Stimulated activated CD8-positive, alpha-beta memory T cell treated with anti-CD3 and anti-CD28 coated beads, Interleukin-4, amount 100 ng/mL, for 24 hours (primary cell): ENCODE measurements at places on chromosomes 3 and 15.

DNA sequence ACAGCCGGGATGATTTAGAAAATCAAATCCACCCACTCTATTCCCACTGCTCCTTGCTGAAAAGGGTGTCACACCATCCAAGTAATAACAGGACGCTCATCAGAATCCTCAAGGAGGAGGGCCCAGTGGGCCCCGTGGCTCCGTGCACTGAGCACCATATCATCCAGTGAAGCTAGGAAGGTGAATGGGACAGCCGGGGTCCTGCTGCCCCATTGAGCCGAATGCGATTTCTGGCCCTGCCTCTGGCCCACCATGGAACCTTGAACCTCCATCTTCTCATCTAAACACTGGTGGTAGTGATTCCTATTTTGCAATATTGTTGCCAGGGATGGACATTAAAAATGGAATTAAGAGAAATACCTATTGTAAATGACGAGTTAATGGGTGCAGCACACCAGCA lies 99.1 kb upstream of the SLC6A11 start:
- DNase-seq, result no peak

DNA sequence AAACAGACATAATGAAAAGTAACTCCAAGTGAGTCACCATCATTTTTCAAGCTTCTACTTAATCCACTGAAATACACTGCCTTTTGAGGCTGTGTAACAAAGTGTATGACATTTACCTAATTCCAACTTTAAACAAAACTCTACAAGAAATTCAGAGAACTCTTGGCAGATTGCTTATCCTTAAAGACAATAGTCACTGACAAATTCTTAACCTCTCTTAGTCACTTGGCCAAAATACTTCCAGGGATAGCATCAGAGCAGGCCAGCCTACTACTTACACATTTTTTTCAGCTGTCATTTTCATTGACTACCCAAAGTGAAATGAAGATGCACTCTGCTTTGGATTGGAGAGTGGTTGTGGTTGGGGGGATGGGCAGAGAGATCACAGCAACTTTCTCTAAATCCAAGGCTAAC lies 3.6 kb downstream of the WWTR1 start:
- DNase-seq, result no peak

GRCh38 chr3:6697722-6698121 lies 163.2 kb upstream of the GRM7 start:
- DNase-seq, result no peak

DNA sequence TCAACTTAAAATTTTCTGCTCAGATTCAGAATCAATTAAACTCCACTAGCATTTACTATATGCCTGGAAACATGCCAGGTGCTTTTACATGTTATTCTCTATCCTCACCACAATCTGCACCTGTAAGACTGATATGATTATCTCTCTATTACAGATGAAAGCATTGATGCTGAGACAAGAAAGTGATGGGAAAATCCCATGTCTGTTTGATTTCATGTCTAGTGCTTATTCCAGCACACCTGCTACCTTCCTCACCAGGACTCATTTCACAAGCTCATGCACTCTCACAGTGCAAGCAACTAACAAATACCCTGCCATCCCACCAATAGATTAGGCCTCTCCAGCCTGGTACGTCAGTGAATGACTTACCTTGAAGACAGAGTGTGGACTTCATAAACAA lies 25.0 kb upstream of the BCL6 start:
- DNase-seq, result no peak

GRCh38 chr15:47993051-47993450 lies 127.7 kb upstream of the SLC24A5 start:
- no peak for DNase-seq

- no peak for DNase-seq
These were observed 31.4 kb downstream of the STARD5 start for GRCh38 chr15:81292523-81293001.

GRCh38 chr15:27638958-27639357 lies 460.2 kb downstream of the OCA2 start:
- no peak for DNase-seq

DNA sequence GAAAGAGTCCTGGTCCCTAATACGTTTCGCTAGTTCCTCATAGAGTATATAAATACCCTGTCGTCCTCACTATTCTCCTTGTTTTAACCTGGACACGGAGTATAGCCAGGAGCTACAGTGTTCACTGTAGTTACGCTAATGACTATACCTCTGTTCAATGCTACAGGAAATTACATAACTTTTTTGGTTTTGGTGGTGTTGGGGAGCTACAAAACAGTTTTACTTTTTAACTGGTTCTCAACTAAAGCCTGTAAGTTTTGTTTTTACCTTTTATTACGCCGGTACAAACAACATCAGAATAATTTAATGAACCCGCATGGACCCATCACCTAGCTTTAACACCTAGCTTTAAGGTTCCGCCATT lies 1.5 kb downstream of the LMLN start:
- no peak for DNase-seq

DNA sequence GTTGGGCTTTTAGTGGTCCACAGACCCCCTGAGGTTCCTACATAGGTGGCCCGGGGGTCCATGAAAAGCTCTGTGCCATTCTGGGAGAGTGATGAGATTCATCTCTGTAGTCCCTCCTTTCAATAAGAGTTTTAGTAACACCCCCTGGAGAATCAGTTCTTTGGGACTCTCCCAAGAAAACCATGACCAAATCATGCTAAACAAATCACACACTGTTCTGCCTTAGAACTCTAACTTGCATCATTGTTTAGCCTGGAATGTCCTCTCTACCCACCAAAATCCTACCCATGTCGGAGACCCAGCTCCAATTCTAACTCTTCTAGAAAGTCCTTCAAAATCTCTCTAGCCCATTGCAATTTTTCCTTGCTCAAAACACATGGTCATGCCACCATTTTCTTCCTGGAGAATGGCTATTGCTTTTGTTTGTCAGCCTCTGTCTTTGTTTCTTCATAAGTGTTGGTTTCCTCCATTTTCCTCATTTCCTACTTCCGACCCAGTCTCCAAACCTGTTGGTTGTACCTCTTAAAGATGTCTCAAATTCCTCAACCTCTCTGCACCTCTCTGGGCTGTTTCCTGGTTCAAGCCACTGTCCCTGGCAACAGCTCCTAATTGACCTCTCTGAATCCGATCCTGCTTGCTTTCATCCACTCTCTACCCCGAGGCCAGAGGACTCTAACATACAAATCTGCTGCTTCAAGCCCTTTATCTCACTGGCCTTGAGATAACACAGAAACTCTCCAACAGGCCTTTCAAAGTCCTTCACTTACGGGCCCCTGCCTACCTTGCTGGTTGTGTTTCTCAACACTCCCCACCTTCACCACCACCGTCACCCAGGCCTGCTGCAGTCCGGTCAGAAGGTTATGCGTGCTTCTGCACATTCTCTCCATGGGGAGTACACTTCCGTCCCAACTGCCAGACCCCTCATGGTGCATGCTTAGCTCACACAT lies 23.7 kb downstream of the CYP19A1 start:
- no peak for DNase-seq

- DNase-seq, result no peak
These were observed 34.7 kb downstream of the MOBP start for GRCh38 chr3:39501968-39502837.

- no peak for DNase-seq
These were observed 36.3 kb downstream of the DUT start for GRCh38 chr15:48367483-48367882.

- no peak for DNase-seq
These were observed 57.6 kb downstream of the AAGAB start for GRCh38 chr15:67196672-67197363.

- DNase-seq, result no peak
These were observed 1.1 kb upstream of the WWTR1 start for GRCh38 chr3:149658744-149659497.

- DNase-seq, result no peak
These were observed 130.5 kb upstream of the PHLDB2 start for GRCh38 chr3:111728566-111728935.

DNA sequence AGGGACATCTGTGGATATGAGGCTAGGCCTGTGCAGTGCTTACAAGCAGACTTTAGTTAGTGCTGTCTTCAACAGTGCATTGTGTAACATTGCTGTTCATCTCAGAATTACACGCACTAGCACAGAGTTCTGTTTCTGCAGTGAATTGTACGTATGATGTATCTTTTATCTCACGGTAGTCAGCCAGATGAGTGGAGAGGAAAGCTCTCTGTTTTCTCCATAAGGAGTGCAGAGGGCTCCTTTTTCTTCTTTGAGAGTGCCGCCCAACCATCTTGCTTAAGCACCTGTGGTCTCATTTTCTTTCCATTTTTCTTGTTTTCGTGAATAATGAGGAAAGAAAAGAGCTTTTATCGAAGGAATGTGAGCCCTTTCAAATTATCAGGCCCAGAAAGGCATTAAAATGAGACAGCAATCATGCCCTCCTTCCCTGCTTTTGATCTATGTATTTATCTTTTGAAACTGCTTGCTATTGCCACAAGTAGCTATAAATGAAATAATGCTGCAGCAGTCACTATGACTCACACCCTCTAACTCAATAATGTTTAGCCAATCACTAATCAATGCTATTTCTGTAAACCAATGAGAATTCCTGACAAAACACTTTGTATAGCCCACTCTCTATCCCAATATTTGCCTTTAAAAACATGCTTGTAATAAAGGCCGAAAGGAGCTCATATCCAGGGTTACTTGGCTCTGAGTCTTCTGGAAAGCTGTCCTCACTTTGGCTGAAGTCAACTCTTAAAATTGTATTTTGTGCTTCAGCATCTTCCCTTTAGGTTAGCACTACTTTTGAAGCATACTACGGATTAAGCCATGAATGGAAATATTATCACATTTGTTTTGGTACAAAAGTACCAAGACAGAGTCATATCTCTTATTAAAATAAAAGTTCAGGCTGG lies 226.0 kb upstream of the P2RY1 start:
- no peak for DNase-seq

- DNase-seq, result no peak
These were observed 19.1 kb upstream of the CCDC174 start for GRCh38 chr3:14632442-14632930.

DNA sequence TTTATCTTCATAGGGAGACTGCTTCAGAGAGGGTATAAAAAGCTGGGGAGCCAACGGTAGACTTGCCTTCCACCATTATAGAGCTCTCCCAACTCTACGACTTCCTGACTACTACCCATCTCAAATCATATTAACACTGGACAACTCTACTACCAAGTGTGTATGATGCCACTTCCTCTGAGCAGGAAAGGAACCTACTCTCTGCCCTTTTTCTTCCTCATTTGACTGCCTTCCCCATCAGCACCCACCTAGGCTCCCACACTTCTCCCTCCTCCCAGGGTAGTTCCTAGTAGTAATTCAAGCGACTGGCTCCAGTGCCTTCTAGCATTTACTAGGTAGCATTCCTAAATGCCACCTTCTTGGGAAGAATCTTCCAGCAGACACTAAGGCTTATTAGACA lies 24.5 kb upstream of the TBL1XR1 start:
- DNase-seq, result no peak

DNA sequence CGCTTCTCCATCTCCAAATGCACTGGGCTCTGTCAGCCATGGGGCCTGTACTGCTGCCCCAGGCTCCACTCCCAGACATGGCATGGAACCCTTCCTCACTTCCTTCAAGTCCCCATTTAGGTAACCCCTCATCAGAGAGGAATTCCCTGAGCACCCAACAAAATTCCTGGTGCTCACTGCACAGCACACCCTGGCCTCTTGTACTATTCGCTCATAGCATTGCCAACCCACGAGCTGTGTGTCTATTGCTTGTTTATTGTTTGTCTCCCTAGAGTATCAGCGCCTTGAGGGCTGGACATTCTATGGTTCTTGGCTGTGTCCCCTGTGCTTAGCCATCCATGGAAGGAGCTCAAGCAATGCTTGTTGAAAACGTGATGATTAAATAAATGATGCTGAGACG lies 46.1 kb upstream of the SLCO2A1 start:
- no peak for DNase-seq

GRCh38 chr3:142852009-142852408 lies 36.9 kb downstream of the PCOLCE2 start:
- DNase-seq, result no peak

- no peak for DNase-seq
These were observed 717.2 kb upstream of the UBE2E2 start for GRCh38 chr3:22485954-22486353.

DNA sequence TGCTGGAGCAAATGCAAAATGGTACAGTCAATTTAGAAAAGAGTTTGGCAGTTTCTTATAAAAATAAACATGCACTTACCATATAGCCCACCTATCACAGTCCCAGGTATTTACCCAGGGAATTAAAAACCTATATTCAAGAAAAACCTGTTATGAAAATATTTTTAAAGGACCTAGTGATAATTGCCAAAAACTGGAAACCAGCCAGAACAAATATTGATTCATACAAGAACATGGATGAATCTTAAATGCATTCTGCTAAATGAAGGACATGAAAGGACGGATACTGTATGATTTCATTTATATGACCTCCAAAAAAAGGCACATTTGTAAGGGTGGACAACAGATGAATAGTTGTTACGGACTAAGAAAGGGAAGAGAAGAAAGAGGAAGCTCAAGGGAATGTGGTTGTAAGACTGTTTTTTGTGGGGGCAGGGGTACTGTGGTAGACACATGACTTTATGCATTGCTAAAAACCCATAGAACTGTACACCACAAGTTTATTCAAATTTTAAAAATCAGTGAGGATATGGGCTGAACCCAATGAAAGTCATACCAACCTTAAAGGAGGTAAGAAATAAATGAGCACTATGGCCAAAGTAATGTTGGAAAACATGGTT lies 61.0 kb downstream of the ZBBX start:
- DNase-seq, result no peak

DNA sequence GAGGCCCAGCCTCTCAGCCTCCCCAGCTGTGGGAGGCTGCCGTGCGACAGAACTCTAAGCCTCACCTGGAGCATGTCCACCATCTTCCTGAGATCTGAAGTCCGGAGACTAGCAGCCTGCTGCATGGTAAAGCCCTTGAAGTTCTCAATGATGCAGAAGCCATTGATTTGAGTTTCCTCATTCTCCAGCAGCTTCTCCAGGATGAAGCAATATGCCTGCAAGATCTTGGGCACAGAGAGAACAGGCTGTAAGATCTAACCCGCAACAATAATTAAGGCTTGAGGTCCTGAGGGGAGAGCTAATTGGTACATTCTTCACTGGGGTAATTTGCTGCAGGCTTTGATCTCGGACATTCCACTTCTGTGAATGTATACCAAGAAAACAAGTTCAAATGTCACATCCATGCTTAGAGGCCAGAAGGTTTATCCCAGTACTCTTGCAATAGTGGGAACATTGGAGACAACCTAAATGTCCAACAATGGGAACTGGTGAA lies 9.7 kb downstream of the RLBP1 start:
- DNase-seq, result no peak

- DNase-seq, result no peak
These were observed 97.0 kb upstream of the LIPC start for GRCh38 chr15:58334803-58335202.

- no peak for DNase-seq
These were observed 190.9 kb upstream of the TBL1XR1 start for GRCh38 chr3:177388209-177388608.

DNA sequence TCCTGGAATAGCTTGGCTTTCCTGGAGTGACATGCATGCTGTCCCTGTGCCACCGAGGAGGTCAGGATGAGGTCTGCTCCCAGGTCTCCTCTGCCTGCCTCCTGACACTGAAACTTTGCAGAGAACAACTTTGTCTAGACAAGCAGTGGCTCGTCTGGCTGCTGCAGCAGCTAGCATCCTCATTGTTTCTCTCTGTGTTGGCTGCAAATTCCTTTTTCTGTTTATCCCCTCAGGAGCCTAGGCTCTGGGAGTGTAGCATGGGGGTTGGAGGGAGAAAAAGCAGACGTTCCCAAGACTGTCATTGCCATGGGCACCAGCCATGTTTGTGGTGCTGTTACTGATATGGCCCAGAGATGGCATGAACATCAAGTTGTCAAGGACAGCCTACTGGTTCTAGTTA lies 208.7 kb upstream of the LRIG1 start:
- DNase-seq, result no peak

- DNase-seq, result no peak
These were observed 3.9 kb downstream of the EAF1 start for GRCh38 chr3:15431256-15431837.
